ENCODE measurements at places on chromosomes 2 and 18. TPM values are rescaled to one million over a fixed set of nuclear protein-coding genes. Genes with fewer than 3 reads are reported as not detected.

FSHR gene
- total RNA-seq: not detected

CFC1 gene
- not detected for total RNA-seq

- no peaks in the 10 kb centered on the region for H3K36me3 ChIP-seq
- no peaks in the 10 kb centered on the region for H3K27me3 ChIP-seq
- H3K27ac ChIP-seq: no peak overlapping the region
- no peak overlapping the region for H3K4me3 ChIP-seq
These were observed 69.1 kb upstream of the GALNT13 start for GRCh38 chr2:153802671-153803070.

GRCh38 chr18:9413576-9413975, 61.7 kb upstream of the RALBP1 start:
- no peak for DNase-seq
- no peaks in the 10 kb centered on the region for H3K4me1 ChIP-seq
- no peaks in the 10 kb centered on the region for H3K36me3 ChIP-seq
- H3K4me3 ChIP-seq: no peak overlapping the region
- no peak overlapping the region for H3K27ac ChIP-seq

DNA sequence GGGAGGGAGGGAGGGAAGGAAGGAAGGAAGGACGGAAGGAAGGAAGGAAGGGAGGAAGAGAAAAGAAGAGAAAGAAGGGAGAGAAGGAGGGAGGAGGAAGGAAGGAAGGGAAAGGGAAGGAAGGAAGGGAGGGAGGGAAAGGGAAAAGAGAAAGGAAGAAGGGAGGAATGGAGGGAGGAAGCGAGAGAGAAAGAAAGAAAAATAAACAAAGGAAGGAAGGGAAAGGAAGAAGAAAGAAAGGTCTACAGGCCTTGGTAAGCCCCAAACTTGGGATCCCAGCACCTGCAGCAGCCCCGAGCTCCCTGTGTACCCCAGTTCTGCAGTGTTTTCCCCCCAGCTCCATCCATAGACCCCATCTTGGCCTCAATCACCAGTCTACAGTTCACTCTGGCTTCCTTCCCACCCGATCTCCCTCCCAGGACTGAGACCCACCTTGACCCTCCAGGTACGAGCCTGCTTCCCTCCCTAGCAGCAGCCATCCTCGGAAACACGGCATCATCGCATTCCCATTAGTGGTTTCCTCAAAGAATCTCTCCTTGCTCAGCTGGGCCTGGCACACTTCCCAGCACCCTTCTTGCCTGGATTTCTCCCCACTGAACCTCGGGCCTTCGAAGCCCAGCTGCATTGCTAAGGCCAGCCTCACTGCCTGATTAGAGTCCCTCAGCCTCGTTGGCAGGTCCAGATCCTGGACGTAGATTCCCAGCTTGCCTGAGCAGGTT, 46.1 kb upstream of the SH3BP4 start:
- no peaks in the 10 kb centered on the region for H3K27me3 ChIP-seq
- no peak for DNase-seq
- H3K4me3 ChIP-seq: no peak overlapping the region
- no peaks in the 10 kb centered on the region for H3K36me3 ChIP-seq
- H3K4me1 ChIP-seq: no peaks in the 10 kb centered on the region

DNA sequence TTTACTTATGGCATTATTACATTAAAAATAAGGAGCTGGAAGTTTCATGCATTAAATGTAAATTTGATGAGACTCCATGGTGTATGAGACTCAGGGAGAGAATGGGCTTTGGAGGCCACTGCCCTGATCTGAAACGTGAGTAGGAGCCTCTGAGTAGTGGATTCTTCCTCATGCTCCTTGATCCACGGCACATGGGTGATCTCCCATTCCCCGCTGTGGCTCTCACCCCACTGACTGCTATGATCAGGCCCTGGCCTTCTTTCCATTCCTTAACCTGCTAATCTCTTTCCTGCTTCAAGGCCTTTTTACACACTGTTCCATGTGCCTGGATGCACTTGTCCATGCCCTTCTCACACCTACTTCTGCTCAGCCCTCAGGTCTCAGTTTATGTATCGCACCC, 68.4 kb downstream of the SMAD7 start:
- H3K27me3 ChIP-seq: no peaks in the 10 kb centered on the region
- no peak overlapping the region for H3K4me3 ChIP-seq
- H3K36me3 ChIP-seq: no peaks in the 10 kb centered on the region
- no peak overlapping the region for H3K27ac ChIP-seq
- DNase-seq: no peak
- H3K4me1 ChIP-seq: peaks cover 2% of the 10 kb centered on the region

GRCh38 chr18:45173799-45174519, 441.3 kb upstream of the SLC14A2 start:
- no peaks in the 10 kb centered on the region for H3K4me1 ChIP-seq
- H3K27me3 ChIP-seq: no peaks in the 10 kb centered on the region
- no peak overlapping the region for H3K27ac ChIP-seq
- H3K4me3 ChIP-seq: no peak overlapping the region
- no peak for DNase-seq
- H3K36me3 ChIP-seq: no peaks in the 10 kb centered on the region

DNA sequence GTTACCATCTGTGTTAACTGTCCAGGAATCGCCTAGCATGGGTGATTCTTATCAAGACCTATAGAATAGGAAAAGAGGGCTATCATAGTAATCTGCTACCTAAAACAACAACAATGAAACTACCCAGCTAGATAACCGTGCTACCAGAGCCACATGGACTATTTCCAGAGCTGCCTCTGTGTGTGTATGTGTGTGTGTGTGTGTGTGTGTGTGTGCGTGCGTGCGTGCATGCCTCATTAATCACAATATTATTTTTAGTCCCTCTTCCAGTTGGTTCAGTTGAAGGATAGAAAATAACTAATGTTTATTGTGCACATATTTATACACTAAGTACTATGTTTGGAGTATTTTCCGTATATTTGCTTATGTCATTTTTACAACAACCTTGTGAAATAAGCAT, 201.1 kb downstream of the SP3 start:
- H3K27me3 ChIP-seq: no peaks in the 10 kb centered on the region
- DNase-seq: no peak
- H3K36me3 ChIP-seq: no peaks in the 10 kb centered on the region
- H3K27ac ChIP-seq: no peak overlapping the region

DNA sequence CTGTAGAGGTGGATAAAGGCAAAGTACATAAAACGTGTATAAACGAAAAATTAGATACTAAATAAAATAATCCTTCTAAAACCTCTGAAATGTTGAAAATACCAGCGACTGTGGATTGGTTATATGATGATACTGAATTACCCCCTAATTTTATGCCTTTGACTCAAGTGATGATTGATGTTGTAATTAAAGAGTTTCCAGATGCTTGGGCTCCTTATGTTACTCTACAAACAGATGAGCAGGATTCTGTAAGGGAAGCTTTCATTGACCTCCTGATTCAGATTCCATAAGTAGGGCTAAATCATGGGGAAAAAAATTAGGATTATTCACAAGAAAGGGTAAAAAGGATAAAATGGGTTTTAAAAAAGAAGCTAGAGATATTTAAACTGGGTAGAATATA, 418.2 kb upstream of the SLC39A10 start:
- no peak overlapping the region for H3K4me3 ChIP-seq
- H3K27me3 ChIP-seq: no peaks in the 10 kb centered on the region
- H3K4me1 ChIP-seq: no peaks in the 10 kb centered on the region
- no peak for DNase-seq

GRCh38 chr18:30684825-30685481, 357.6 kb downstream of the DSC3 start:
- no peaks in the 10 kb centered on the region for H3K27me3 ChIP-seq
- H3K36me3 ChIP-seq: no peaks in the 10 kb centered on the region
- H3K27ac ChIP-seq: no peak overlapping the region
- H3K4me3 ChIP-seq: no peak overlapping the region

- H3K36me3 ChIP-seq: no peaks in the 10 kb centered on the region
- no peaks in the 10 kb centered on the region for H3K4me1 ChIP-seq
- H3K27me3 ChIP-seq: no peaks in the 10 kb centered on the region
- DNase-seq: no peak
- no peak overlapping the region for H3K27ac ChIP-seq
These were observed 111.6 kb downstream of the TACR1 start for GRCh38 chr2:75087736-75088135.

DNA sequence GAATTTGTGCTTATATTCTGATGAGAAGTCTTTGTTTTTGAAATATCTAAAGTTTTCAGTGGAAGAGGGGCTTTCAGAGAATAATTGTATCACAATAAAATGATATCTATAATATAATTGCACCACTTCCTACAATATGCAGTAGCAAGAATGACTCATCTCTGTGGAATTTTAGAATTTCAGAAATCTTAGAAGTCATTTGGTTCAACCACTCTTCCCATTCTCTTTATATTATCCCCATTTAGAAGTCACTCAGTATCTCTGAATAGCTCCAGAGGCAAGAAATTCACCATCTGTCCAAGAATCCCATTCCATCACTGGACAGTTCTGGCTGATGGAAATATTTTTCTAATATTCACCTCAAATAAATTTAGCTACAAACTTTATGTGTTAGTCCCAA, 59.3 kb upstream of the CCDC68 start:
- H3K36me3 ChIP-seq: no peaks in the 10 kb centered on the region
- DNase-seq: no peak
- no peaks in the 10 kb centered on the region for H3K27me3 ChIP-seq
- no peaks in the 10 kb centered on the region for H3K4me1 ChIP-seq
